ENCODE measurements at places on chromosomes 2 and 18.
A peak's percentile ranks its signal among the peaks of the same experiment; 100 is the strongest.

- no peak for DNase-seq
Observed at GRCh38 chr2:239200646-239201530, 199.9 kb downstream of the HDAC4 start.

GRCh38 chr2:158922601-158923000 is 45.8 kb upstream of the TANC1 start:
- no peak for DNase-seq

DNA sequence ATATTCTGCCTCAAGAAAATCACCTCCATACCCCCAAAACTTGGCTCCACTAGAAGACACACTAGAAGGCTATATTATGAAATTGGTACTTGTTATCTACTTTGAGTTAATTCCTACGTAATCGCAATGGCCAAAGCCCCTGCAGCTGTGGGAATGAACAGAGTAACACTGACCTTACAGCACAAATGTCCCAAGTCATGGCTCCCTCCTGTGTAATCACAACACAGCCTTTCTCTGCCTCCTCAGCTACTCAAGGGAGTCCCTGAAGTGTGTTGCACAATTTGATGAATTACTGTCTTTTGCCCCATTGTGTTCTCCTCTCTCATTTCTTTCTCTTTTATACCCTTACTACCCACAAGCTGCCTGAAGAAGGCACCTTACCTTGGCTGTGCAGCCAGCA is 375.2 kb downstream of the ARHGAP15 start:
- DNase-seq, result no peak

- DNase-seq, result no peak
Observed at GRCh38 chr2:236341721-236342120, 77.5 kb upstream of the ASB18 start.

DNA sequence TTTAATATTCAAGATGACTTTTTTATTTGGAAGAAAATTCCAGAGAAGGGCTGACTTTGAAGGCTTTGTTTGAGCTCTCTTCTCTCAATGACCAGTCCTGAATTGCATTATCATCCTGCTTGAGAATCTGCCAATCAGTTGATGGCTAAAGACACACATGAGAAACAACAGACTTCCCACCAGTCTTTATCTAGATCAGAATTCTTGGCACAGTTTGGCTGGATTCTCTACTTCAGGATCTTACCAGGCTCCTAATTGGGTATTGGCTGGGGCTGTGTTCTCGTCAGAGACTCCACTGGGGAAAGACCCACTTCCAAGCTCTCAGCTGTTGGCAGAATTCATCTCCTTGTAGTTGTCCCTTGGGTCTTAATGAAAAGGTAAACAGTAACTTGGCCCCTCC is 86.0 kb downstream of the WDSUB1 start:
- DNase-seq, result no peak

GRCh38 chr2:69489793-69490192 is 52.6 kb upstream of the NFU1 start:
- DNase-seq, result no peak

DNA sequence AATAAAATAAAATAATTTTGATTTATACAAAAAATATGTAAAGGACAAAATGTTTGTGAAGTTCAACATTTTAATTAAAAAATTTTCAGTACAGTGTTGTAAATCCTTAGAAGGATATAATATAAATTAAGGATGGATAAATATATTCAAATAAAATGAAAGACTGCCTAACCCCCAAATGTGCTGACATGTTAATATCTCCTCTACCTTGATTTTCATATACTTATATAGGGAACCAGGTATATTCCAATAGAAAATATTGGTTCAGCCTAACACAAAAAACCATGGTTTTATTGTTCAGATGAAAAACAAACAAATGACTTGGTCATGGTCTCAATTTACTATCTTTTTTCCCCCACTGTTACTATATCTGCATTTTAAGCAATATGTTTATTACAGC is 7.3 kb downstream of the TMEM17 start:
- DNase-seq, result no peak

DNA sequence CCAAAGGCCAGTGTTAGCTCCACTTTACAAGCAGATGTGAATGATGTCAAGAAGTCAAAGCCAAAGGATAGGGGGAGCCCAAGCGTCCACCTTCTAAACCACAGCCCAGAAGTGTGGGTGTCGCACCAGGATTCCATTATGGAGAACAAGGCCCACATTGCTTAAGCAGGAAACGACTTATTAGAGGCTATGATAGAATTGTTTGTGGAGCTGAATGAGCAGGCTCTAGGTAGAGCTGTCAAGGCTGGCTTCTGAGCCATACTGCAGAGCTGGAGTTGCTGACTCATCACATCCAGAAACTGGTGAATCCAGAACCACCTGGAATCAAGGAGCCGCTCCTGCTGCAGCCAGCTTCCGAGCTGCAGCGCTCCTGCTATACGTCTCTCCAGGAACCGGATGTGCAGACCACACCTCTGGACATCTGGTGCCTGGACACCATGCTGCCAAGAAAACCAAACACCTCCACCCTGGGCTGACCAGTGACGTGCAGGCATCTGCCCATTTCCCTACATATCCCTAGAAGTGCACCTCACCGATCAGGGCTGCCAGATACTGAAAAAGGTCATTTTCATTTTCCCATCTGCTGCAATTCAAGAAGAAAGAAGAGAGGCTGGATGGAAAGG is 6.2 kb upstream of the TWIST2 start:
- DNase-seq, result no peak

DNA sequence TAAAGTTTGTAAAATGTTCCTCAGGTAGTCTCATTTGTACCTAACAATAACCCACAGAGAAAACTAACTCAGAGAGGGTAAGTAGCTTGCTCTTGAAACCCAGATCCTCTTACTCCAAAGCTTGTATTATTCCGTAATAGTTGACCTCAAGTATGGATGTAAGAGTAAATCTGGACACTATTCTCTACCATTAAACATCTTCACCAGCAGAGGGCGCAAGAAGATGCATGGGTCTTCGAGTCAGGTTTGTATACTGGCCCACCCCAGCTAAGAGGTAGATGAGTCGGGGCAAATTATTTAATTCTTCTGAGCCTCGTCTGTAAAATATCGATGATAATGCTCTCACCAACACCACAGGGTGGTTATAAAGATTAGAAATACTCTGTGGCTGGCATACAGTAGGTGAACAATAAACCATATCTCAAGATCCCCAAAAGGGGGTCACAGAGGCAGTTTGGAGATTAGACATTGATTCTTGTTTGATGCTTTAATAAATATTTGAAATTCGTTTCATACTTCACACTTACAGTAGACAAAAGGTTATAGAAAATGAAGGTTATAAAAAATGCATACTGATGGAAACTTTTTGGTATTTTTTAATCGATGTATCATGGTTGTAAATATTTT is 3.5 kb upstream of the CABLES1 start:
- DNase-seq, result peak; percentile 21

GRCh38 chr2:25379535-25379934 is 37.8 kb upstream of the DNMT3A start:
- no peak for DNase-seq
